HFFc6 (cell line): ENCODE measurements at places on chromosomes 13 and 19.

DNA sequence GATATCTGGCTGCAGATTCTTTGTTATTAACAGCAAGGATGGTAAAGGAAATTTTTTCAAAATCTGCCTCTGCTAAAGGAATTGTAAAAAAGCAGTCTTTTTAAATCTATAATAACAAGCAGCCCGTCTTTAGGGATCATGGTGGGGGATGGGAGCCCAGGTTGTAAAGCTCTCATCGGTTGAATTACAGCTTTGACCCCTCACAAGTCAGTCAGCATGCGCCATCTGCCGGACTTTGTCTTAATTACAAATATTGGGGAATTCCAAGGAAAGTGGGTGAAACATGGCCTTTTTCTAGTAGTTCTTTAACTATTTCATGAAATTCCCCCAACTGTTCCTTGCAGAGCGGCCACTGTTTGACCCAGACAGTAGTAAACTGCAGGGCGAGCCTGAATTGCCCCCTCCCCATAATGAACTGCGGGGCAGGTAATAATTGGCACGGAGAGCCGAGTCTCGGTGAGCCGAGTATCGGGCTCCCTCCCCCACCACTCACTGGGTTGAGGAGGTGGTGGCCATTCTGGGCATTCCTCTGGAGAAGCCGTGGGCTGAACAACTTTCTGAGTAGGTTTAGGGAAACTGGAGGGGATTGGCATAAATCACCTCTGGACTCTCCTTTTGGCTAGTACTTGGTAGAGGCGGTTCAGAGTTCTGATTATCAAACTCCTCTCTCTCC is 11.6 kb downstream of the ZNF578 start:
- no peak for DNase-seq

- no peak for DNase-seq
Measured at GRCh38 chr19:39236527-39236926, 8.3 kb downstream of the IFNL3 start.

DNA sequence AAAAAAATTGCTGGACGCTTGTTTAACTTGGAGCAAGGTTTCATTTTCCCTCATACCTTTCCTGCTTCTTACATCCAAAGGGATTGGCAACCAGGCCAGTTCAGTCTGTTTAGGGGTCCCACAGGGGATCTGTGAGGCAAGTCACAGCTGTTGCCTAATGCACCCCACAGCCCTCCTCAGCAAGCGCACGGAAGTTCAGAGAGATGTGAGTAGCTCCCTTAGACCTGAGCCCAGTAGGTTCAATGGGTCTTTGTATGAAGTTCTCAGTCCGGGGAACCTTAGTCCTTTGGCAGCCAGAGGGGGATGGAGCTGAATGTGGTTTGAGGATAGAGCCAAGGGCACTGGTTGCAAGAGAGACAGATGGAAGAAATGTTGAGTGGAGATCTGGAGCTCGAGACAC is 13.0 kb downstream of the SAMD4B start:
- no peak for DNase-seq

DNA sequence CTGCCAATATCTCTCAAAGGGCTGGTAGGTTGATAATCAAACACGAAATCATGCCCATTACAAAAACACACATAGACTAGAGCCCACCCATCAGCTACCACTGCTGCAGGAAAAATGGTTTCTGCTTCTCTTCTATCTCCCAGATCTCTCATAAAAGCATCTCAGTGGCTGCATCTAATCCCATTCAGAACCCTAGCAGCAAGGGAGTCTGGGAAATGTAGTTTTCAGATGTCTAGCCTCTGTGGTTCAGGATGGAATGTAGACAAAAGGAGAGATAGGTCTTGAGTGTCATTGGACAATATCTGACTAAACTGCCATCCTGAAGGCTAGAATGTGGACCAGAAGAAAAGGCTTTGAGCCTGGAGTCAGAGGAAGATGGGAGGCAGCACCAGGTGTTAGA is 32.1 kb downstream of the RDH8 start:
- no peak for DNase-seq

- DNase-seq = no peak
Measured at GRCh38 chr19:5030822-5031221, 61.9 kb downstream of the KDM4B start.

- no peak for DNase-seq
Measured at GRCh38 chr13:45565331-45565730, 50.2 kb downstream of the ERICH6B start.
